ENCODE measurements at places on chromosomes 2 and 18. TPM values are rescaled to one million over a fixed set of nuclear protein-coding genes. Genes with fewer than 3 reads are reported as not detected.

The HJURP gene
- 1.9 TPM for total RNA-seq

The UGT1A4 gene
- not detected for total RNA-seq

The C2orf80 gene
- total RNA-seq = 28.7 TPM

The LAMA1 gene
- total RNA-seq = 15.1 TPM

The LDAH gene
- total RNA-seq = 24.3 TPM

The FAM237A gene
- not detected for total RNA-seq

The FLACC1 gene
- 3.7 TPM for total RNA-seq

The EIPR1 gene
- total RNA-seq = 30.3 TPM

The NFATC1 gene
- 0.16 TPM for total RNA-seq

The TGFA gene
- total RNA-seq = 14.2 TPM

The PROKR1 gene
- total RNA-seq = 2.0 TPM

The MAPRE3 gene
- 15.4 TPM for total RNA-seq

The FBXO36 gene
- 6.2 TPM for total RNA-seq

The POTEI gene
- total RNA-seq = not detected

The ZNF804A gene
- total RNA-seq = 15.6 TPM

The LRRC30 gene
- not detected for total RNA-seq

The CCDC148 gene
- total RNA-seq = 25.7 TPM

The C2orf15 gene
- total RNA-seq = 3.7 TPM

The TSPYL6 gene
- total RNA-seq = 0.31 TPM

The CNDP1 gene
- total RNA-seq = 0.16 TPM

The ATP8B1 gene
- total RNA-seq = 2.5 TPM

The TWIST2 gene
- total RNA-seq = 0.16 TPM

The MLPH gene
- 0.94 TPM for total RNA-seq

The COL3A1 gene
- total RNA-seq = 129 TPM

Measured in occipital lobe (tissue), 3 donors.